ENCODE measurements at places on chromosomes 5 and 9. TPM values are rescaled to one million over a fixed set of nuclear protein-coding genes. Genes with fewer than 3 reads are reported as not detected.

Gene WDR31
- 2.4 TPM for total RNA-seq

- no peak for DNase-seq
Measured at GRCh38 chr9:89814340-89815040, 209.7 kb downstream of the GADD45G start.

GRCh38 chr5:95794070-95794516 lies 28.4 kb downstream of the GLRX start:
- no peak for DNase-seq

Gene PDE4D
- 62.6 TPM for total RNA-seq

DNA sequence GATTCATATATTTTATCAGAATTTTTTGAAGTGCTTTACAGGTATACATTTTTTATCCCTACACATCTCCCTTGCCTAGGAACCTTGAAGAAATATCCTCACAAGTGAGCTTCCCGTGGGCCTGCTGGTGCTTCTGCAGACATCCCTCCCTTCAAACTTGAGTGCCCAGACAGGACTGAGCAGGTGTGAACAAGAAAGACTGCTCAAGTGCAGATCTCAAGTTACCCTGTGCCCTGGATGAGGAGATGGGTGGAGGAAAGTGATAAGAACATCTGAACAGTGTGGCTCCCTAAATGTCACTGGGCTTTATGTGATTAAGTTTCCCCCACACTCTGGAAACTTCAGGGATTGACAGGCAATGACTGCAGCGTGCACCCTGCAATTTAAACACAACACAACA lies 209.8 kb downstream of the TLE1 start:
- DNase-seq = no peak

DNA sequence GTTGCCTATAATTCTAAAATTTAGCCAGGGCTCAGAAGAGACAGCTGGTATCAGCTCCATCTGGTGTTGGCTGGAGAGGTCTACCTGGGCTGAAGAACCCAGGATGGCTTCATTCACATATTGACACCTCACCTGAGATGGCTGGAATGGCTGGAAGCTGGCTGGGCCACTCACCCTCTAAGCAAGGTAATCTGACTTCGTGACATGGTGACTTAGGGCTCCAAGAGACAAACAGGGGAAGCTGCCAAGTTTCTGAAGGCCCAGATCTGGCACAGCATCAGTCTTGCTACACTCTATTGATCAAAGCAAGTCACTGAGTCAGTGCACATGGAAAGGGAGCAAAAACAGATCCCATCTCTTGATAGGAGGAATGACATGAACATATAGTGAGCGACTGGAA lies 102.3 kb downstream of the EPB41L4A start:
- no peak for DNase-seq

DNA sequence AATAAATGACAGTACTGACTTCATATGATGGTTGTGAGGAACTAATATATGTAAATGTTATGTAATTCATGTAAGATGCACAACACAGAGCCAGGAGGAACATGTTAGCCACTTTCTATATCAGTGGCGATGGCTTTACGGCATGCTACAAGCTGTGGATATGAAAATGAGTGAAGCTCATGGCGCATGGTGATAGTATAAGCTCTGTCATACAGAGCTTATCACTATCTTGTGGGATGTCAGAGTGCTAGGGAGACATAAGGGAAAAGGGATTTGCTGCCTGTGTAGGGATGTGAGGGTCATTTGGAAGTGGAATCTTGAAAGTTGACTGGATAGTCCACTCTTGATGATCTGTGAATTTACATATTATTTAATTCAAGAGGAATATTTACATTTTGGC lies 13.6 kb downstream of the CPEB4 start:
- DNase-seq = no peak

Gene TRIM14
- total RNA-seq = 3.8 TPM

GRCh38 chr9:131010482-131011273 lies 1.7 kb downstream of the LAMC3 start:
- DNase-seq = no peak

- DNase-seq = no peak
Measured at GRCh38 chr5:168288349-168289245, 2.8 kb upstream of the WWC1 start.

DNA sequence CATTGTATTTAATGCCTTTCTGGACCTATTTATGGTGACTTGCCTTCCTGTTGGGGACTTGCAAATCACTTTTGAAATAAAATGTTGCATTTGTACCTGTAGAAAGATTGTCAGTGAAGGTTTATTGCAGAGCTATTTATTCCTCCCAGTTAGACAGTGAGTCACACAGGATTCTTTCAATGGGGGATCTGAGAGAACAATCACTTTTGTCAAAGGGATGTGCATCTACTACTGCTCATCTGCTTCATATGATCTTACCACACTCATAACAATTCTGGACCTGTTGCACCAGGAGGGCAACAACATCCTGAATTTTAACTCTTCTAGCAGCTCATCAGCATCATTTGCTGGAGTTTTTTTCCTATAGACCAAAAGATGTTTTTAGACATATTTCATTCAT lies 66.8 kb downstream of the FBXL7 start:
- DNase-seq = peak; percentile 85

Gene NR4A3
- 37.7 TPM for total RNA-seq

GRCh38 chr5:119468286-119468685 lies 16.0 kb downstream of the HSD17B4 start:
- no peak for DNase-seq

GRCh38 chr9:70601000-70601951 lies 186.8 kb upstream of the KLF9 start:
- peak; percentile 100 for DNase-seq

Gene KLHL3
- 0.83 TPM for total RNA-seq

DNA sequence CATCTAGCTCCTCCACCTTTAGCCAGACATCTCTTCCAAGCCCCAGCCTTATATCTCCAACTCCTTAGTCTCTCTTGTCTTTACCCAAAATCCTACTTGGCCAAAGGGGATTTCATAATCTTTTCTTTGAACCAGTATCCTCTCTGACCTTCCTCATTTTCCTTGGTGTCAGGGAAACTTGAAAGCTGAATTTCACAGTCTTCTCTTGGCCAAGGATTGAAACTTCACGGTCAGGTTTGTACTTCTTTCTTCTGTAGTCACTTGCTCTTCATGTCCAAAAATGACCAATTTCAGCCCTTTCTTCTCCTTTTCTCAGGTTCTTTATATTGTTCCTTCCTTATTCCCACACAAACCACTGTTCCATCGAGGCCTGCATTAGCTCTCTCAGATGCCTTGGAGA lies 473.7 kb upstream of the KLF4 start:
- DNase-seq = no peak

DNA sequence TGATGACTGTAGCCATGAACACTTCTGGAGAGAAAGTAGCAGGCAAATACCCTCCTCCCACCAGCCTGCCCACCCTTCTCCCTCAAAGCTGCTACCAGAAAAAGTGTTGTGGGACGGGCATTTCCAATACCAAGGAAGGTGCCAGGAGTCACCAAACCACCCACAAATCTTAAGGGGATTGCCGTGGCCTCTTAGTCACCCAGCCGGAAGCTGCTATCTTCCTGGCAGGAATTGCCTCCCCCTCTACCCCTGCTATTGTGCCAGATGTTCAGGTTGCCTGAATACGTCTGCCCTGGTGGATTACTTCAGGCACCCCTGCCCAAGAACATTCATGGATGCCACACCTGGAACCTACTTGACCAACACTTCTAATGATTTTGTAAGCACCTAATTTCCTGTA lies 156.1 kb downstream of the TTC39B start:
- no peak for DNase-seq

DNA sequence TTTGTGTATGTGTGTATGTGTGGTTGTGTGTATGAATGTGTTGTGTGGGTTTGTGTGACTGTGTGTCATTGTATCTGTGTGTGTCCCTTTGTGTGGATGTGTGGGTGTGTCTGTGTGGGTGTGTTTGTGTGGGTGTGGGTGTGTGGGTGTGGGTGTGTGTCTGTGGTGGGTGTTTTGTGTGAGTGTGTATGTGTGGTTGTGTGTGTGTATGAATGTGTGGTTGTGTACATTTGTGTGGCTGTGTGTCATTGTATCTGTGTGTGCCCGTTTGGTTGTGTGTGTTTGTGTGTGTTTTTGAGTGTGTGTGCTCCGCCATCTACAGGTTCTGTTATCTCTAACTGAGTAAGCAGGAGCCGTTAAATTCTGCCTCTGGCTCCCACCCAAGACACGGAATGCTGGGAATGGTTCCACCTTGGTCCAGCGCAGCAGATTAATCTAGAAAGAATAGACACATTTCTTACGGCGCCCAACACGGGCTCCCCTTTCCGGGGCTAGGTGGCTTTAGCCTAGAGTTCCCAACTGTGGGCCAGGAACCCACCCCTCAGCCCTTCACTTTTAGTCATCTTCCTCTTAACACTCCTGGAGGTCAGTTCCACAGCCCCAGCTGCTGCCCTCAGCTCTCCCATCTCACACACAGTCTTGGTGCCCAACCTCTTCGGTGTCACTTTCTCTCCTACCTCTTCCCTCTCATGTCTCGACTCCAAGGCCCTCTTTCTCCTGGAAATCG lies 197.1 kb downstream of the TTLL11 start:
- DNase-seq = peak; percentile 25

Gene BNC2
- 23.5 TPM for total RNA-seq

GRCh38 chr9:114184866-114185265 lies 29.5 kb downstream of the COL27A1 start:
- no peak for DNase-seq

Gene ACO1
- 43.8 TPM for total RNA-seq

Gene EGFLAM
- not detected for total RNA-seq

Gene IL7R
- total RNA-seq = 0.16 TPM

GRCh38 chr9:87959916-87960581 lies 14.3 kb downstream of the CDK20 start:
- no peak for DNase-seq

DNA sequence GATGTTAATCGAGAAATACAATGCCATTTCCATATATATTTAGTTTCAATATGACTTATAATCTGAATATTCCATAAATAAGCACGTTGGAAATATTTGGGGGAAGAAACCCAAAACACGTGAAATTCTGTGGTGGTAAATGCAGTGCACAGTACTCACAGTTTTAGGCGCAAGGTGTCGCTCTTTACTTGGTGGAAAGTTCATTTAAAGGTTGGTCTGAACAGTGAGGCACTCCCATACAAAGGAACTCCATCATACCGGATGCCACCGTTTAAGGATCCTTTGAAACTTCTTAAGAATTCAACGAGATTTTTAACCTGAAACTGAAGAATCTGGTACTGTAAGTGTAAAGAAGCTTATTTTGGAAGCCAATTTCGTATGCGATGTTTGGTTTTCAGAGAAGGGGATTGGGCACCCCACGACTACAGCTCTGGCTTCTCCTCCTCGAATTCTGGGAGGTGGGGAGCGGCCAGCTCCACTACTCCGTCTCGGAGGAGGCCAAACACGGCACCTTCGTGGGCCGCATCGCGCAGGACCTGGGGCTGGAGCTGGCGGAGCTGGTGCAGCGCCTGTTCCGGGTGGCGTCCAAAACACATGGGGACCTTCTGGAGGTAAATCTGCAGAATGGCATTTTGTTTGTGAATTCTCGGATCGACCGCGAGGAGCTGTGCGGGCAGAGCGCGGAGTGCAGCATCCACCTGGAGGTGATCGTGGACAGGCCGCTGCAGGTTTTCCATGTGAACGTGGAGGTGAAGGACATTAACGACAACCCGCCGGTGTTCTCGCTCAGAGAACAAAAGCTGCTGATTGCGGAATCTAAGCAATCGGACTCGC lies at the start of gene PCDHA11:
Gene PCDHA11, plus strand, starts transcription at position 237 of the 834 bp plus-strand sequence. Its CDS starts 147 bp downstream, at position 384.
- peak; percentile 77 for DNase-seq

Gene B4GALT1
- 11.7 TPM for total RNA-seq

Gene TCF7
- total RNA-seq = 4.7 TPM

DNA sequence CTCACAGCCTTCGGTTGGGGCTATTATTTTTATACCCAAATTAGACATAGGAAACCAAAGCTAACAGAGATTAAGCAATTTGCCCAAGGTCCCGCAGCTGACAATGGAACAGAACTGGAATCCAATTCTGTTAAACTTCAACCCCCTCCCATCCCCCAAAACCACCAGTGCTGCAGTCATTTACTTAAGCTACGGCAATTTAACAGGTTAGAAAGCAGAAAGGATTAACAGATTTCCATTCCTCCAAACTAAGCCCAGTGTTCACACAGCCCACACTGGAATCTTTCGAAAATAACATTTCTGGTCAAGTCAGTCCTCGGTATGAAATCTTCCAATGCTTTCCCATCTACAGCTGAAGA lies 1023.1 kb upstream of the DMAC1 start:
- DNase-seq = no peak

DNA sequence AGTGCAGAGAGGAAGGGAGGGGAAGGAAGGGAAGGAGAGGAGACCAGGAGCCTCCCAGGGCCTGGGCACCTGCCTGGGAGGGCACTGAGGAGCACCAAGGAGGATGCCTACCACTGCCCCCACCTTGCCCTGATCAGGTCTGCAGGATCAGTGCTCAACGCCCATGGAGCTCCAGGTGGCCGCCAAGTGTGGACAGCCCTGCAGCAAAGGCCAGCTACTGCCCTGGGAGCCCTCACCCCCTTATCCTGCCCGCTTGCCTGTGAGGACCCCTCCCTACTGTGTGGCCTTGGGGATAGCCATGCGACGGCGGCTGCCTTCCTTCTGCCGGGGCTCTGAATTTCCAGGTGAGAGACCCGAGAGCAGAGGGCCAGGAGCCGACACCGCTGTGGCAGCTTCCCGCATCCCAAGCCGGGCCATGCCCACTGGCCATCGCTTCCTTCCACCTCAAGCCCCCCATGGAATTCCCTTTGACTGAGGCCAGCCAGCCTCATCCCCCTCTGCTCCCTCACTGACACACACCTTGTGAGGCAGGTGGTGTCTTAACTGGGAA lies 12.4 kb downstream of the ADAMTS2 start:
- no peak for DNase-seq

- no peak for DNase-seq
Measured at GRCh38 chr5:3103262-3103811, 351.9 kb upstream of the IRX2 start.

- DNase-seq = no peak
Measured at GRCh38 chr5:54638106-54638505, 120.5 kb downstream of the SNX18 start.

DNA sequence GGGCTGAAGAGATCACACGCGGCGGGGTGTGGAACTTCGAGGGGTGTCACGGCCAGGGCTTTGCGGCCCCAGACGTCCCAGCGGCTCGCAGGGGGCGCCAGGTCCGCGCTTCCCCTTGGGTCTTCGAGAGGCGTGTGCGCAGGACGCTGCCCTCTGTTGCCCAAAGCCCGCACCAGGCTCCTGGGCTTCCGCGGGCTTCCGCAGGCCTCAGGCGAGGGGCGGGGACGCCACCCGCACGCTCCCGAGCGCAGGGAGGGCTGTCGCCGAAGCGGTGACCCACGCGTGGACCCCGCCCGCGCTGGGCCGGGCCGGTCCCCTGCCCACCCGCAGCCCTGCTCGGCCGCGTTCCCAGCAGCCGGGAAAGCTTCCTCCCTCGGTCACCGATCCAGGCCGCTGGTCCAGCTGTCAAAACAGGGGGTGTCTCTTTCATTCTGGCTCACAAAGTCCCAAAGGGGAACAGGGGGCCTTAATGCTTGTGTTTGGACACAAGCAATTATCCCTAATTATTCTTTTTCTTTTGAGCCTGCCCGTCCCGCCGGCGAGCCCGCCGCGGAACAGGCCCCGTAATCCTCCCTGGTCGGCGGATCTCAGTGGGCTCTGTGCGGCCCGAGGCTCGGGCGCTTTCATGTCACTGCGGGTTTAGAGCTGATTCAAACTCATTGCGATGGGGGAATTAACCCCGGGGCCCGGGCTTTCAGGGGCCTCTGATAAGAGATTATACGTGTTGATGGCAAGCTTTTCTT lies 60.6 kb downstream of the TMEM174 start:
- DNase-seq = no peak
